ENCODE measurements at places on chromosomes 1 and 21.

DNA sequence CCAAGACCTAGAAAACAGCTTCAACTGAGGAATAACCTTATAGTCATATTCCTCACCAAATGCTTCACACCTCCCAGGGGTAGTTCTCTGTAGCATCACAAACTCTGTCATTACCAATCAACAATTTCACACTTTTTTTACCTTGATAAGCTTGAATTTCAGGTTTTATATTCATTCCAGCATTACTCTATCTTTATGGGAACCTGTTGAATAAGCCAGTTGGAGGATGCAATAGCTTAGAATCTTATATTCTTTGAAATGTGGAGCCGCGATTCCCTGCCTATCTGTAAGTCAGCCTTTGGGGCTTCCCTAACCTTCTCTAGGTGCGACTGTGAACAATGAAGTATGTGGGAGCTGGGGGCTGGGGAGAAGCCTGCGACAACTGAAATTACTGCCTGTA is 145.4 kb downstream of the GREM2 start:
- no peak for DNase-seq

DNA sequence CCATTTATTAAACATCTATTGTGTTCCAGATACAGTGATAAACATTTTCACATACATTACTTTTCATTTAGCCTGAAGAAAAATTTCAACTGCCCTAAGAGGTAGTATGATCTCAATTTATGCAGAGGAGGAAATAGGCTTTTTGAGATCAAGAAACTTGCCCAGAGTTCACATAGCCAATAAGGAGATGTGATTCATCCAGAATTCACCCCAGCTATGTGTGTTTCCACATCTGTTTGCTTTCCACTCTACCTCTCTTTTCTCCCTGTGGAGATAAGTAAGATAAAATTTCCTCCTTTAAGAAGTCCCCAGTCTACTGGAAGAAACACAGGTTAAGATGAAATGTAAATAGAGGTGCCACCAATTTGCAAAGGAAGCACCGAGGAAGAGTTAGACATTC is 199.7 kb upstream of the C8B start:
- no peak for DNase-seq

- DNase-seq: no peak
Measured at GRCh38 chr1:91901231-91901630, 15.3 kb upstream of the TGFBR3 start.

GRCh38 chr1:228941666-228942065 is 206.4 kb downstream of the RHOU start:
- no peak for DNase-seq

DNA sequence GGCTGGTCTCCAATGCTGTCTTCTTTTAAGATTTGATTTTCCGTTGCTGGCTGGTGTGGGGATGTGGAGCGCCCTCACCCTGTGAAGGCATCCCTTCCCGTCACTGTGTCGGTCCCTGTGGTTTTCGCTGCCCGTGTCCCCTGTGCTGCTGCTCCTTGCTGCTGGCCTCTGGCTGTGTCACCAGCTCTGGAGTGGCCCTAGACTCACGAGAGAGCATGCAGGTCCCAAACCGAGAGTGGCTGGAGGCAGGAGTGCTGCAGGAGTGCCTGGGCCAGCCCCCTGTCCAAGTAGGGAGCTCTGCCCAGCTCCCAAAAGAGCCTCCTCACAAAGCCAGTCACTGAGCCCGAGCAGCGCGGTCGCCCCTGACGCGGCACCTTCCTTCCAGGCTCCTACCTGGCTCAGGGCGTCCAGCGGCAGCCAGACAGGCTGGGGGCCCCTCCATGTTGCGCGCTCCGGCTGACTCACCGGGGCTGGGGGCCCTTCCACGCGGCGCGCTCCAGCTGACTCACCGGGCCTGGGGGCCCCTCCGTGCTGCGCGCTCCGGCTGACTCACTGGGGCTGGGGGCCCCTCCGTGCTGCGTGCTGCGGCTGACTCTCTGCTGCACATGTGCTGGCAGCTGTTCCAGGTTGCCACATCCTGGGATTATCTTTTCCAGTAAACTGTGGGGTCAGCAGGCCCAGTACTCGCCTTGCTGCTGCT is 106.7 kb upstream of the COL6A1 start:
- no peak for DNase-seq

- no peak for DNase-seq
Measured at GRCh38 chr1:245212221-245212710, 57.5 kb downstream of the KIF26B start.

DNA sequence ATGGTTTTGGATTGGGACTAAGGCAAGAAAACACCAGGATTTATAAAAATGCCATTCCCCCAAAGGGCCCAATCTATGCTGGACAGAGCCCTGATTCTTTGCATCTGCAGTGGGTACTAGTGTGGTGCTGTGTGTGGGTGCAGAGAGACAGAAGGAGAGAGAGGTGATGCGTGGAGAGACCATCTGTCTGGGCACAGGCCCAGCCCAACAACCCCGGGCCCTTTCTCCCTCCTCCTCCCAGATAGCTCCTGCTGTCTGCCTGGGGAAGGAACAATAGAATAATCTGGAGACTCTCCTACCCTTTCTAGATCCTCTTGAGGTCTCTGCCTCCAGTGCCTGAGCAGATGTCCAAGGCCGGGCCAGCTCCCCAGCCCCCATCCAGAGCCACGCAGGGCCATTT is 15.1 kb downstream of the KIAA1614 start:
- DNase-seq: no peak

GRCh38 chr1:204891860-204892259 is 21.2 kb downstream of the NFASC start:
- no peak for DNase-seq

GRCh38 chr1:116062201-116062600 is 49.0 kb upstream of the MAB21L3 start:
- DNase-seq: no peak

GRCh38 chr1:9009438-9010370 is 16.5 kb downstream of the SLC2A7 start:
- no peak for DNase-seq

GRCh38 chr21:24894324-24894723 is 713.0 kb downstream of the MRPL39 start:
- DNase-seq: no peak

DNA sequence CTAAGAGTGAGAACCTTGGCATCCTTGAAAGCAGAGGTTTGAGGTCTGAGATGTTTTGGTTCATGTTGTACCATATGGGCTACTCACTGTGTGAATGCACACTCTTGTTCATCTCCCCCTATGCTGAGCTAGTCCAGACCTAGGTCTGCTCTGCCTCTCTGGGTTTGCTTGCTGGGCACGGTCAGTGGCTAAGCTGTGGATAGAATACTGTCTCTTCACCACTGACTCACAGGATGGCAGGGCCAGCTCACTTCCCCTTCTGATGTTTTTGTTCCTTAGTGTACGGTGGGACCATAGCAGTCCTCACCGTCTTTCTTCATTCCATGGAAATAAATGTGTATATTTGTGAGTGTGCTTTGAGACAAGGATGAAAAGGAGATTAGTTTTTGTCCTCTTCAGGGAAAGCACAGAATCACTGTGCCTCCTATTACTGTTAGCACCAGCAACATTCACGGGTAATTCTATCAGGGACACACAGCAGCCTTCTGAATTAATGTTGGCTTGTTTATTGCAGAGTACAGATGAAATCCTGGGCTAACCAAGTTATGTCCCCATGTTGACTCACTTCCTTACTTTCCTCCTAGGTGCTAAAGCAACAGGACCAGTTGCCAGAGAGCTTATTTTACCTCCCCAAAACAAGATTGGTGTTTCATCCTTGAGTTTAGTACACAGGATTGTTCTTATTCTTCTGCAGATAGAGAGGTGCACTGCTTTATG is 56.9 kb upstream of the IVNS1ABP start:
- no peak for DNase-seq

DNA sequence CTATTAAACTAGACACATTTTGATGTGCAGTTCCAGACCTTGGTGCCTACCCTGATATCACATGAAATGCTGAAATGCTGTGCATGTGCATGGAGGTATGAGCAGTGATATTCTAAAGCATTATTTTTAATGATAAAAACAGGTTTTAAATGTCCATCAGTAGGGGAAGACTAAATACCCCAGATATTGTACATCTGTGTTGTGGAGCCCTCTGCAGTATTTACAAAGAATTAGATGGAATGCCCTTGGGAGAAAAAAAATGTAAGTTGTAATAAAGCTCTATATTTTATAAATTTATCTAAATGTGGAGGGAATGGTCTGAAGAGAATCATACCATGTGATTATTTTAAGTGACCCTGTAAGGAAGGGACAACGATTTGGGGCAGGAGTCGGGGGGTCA is 39.1 kb upstream of the IGSF5 start:
- no peak for DNase-seq

DNA sequence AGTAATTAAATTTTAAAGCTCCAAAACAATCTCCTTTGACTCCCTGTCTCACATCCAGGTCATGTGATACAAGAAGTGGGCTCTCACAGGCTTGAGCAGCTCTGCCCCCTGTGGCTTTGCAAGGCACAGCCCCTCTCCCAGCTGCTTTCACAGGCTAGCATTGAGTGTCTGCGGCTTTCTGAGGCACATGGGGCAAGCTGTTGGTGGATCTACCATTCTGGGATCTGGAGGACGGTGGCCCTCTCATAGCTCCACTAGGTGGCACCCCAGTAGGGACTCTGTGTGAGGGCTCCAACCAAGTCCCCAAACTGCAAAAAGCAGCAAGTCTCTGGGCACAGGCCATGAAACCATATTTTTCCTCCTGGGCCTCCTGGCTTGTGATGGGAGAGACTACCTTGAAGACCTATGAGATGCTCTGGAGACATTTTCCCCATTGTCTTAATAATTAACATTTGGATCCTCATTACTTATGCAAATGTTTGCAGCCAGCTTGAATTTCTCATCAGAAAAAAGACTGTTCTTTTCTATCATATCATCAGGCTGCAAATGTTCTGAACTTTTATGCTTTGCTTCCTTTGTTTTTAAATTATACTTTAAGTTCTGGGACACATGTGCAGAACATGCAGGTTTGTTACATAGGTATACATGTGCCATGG is 554.1 kb upstream of the OLFM3 start:
- DNase-seq: no peak

DNA sequence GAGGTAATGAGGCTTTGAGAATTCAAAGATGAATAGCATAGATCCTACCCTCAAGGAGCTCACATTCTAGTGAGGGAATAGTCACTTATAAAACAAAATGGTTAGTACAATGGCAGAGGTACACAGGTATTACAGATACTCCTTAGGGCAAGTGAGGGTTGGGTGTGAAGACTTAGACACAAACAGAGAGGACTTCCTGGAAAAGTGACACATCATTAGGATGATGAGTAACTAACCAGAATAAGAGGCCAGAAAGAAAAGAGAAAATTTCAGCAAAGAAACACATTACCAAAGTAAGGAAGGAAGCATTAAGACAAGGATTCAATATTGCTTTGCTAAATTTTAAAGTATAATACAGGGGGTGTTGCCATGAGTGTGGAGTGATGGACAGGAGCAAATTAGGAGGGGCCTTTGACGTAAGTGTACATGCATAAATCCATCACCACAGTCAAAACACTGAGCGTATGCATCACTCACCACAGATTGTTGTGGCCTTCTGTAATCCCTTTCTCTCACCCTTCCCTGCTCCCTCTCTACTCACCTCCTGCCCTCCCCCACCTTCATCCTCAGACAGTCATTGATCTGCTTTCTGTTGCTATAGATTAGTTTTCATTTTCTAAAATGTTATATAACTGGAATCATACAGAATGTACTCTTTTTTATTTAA is 7.9 kb downstream of the CD53 start:
- DNase-seq: no peak

- DNase-seq: no peak
Measured at GRCh38 chr1:182634306-182635072, 30.3 kb upstream of the RGS16 start.

DNA sequence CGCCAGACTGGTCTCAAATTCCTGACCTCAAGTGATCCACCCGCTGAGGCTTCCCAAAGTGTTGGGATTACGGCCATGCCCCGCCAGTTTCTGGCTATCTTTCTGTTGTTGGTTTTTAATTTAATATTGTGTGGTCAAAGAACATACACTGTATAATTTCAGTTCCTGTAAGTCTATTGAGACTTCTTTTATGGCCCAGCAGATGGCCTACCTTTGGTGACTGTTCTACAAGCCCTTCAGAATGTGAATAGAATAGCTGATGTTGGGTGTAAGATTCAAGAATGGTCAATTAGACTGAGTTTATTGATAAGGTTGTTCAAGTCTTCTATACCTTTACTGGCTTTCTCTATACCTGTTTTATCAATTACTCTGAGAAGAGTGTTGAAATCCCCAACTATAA is 10.7 kb downstream of the HES2 start:
- DNase-seq: no peak

DNA sequence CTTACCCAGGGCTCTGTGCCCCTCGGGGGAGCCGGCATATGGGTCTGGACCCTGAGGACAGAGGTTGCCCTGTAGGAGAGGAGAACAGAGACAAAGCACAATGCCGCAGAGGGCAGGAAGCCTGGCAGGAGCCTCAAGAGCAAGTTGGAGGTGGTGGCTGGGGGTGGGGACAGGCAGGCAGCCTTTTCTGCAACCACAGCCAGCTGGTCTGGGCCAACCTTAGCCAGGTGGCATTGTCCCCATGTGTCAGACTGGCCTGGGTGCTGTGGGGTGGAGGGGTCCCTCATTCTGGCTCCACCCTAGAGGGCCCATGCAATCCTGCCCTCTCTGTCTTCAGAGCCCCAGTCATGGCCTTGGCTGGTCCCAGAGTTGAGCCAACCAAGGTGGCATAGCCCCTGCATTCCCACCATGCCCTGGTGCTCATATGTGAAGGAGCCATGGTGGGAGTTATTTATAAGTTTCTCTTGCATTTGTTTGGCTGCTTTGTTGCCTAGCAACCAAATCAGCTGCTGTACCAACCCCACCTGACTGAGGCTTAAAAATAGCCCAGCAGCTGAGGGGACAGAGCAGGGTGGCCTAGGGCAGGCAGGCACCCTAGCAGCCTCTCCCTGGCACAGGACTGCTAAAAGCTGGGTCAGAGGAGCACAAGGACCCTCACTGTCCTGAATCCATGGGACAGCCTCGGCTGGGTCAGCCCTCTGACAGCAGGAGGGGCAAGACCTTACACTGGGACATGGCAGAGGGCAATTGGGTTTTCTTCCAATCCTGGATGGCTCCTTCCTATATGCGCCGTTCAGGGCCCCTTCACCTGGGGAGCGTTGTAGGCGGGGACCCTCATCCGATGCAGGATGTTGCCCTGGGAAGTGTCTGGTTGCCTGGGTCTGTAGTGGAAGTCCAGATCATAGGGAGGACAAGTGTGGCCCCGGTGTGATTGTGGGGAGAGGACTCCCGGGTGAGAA is 19.5 kb downstream of the MAP7D1 start:
- no peak for DNase-seq

GRCh38 chr1:227729144-227729880 is 5.8 kb downstream of the JMJD4 start:
- no peak for DNase-seq

- no peak for DNase-seq
Measured at GRCh38 chr1:218665221-218665620, 320.1 kb downstream of the TGFB2 start.

GRCh38 chr1:229717786-229718576 is 91.9 kb downstream of the URB2 start:
- no peak for DNase-seq

GRCh38 chr1:225430301-225430700 is 2.5 kb upstream of the LBR start:
- no peak for DNase-seq

DNA sequence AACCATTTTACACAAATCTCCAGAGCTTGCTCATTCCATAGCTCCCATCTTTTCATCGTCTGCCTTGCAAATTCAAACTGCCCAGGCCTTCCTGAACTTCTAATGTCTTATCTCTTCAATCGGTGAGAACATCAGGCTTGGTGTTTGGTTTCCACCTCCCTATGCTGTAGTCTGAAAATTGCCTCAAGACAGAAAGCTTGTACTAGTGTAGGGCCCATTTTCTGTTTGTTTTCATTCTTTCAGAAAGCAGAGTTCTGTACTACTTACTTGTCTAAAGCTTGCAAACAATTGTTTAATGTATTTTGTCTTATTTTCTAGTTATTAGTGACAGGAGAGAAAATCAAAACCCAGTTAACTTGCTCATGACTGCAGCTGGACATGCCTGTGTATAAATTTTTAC is 16.8 kb downstream of the HOOK1 start:
- no peak for DNase-seq
